Neural crest cell (in vitro differentiated cells): ENCODE measurements at places on chromosomes 12 and 14. TPM values are rescaled to one million over a fixed set of nuclear protein-coding genes. Genes with fewer than 3 reads are reported as not detected.

MMP17 gene
- 90.9 and 94.8 TPM in 2 replicates for total RNA-seq

CLEC1A gene
- not detected in 2 replicates for total RNA-seq

KRT2 gene
- not detected in 2 replicates for total RNA-seq

APOF gene
- total RNA-seq = not detected in 2 replicates

LRIG3 gene
- total RNA-seq = 24.5 and 27.7 TPM in 2 replicates

- H3K27ac ChIP-seq = peak overlapping the region; percentile 74
- no peak overlapping the region for H3K4me3 ChIP-seq
- H3K4me1 ChIP-seq = peaks cover 32% of the 10 kb centered on the region
- no peak for DNase-seq
Observed at GRCh38 chr12:49279706-49280159, 14.9 kb downstream of the TUBA1C start.

GRCh38 chr12:51977320-51977753 lies 25.8 kb downstream of the ACVR1B start:
- no peak overlapping the region for H3K27ac ChIP-seq
- H3K4me3 ChIP-seq = no peak overlapping the region
- peaks cover 26% of the 10 kb centered on the region for H3K4me1 ChIP-seq
- no peak for DNase-seq
- no peaks in the 10 kb centered on the region for H3K27me3 ChIP-seq

GRCh38 chr12:12899530-12900380 lies 8.4 kb downstream of the GPRC5A start:
- H3K27ac ChIP-seq = no peak overlapping the region
- no peaks in the 10 kb centered on the region for H3K36me3 ChIP-seq
- no peak for DNase-seq
- H3K4me3 ChIP-seq = no peak overlapping the region
- no peaks in the 10 kb centered on the region for H3K4me1 ChIP-seq
- peaks cover 22% of the 10 kb centered on the region for H3K27me3 ChIP-seq

GRCh38 chr12:57993030-57993429 lies 51.7 kb downstream of the ATP23 start:
- no peak overlapping the region for H3K27ac ChIP-seq
- no peaks in the 10 kb centered on the region for H3K4me1 ChIP-seq
- H3K27me3 ChIP-seq = no peaks in the 10 kb centered on the region
- H3K4me3 ChIP-seq = no peak overlapping the region
- no peak for DNase-seq

DNA sequence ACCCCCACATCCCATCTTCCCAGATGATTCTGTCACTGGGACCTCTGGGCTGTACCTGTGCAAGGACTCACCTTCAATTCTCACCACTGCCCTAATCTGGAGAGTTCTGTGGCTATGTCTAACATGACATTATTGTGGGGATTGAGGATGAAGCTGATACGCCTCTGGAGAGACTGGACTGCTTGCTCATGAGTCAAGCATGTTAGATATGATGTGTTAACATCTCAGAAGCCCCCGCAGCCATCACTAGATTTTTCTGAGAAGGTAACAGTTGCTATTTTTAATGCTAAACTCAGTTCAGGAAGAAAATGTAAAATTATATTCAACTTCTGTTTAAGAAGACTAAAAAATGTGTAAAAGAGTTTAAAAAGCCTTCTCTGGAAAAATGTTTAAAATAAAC lies 25.7 kb downstream of the JKAMP start:
- no peaks in the 10 kb centered on the region for H3K27me3 ChIP-seq
- H3K4me3 ChIP-seq = no peak overlapping the region
- peaks cover 20% of the 10 kb centered on the region for H3K4me1 ChIP-seq
- DNase-seq = no peak
- no peak overlapping the region for H3K27ac ChIP-seq
- H3K36me3 ChIP-seq = peaks cover 2% of the 10 kb centered on the region

DNA sequence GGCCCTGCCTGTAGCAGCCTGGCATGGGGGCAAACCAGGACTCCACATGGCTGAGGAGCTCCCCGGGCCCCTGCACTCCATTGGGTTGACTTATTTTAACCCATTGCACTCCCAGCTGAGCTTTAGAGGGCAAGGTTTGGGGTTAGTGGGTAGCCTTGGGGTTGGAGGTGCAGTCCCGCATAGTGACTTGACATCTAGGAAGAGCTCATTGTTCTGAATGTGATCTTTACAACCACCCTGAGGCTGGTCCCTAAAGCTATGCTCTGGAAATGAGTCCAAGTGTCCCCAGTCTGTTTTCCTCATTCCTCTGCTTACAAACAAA lies 36.4 kb downstream of the NFKBIA start:
- no peak overlapping the region for H3K4me3 ChIP-seq
- H3K36me3 ChIP-seq = no peaks in the 10 kb centered on the region
- no peak for DNase-seq
- H3K27me3 ChIP-seq = no peaks in the 10 kb centered on the region
- H3K27ac ChIP-seq = no peak overlapping the region

GRCh38 chr14:91889477-91890211 lies 22.3 kb upstream of the TC2N start:
- H3K36me3 ChIP-seq = no peaks in the 10 kb centered on the region
- H3K27me3 ChIP-seq = no peaks in the 10 kb centered on the region
- DNase-seq = no peak
- peaks cover 4% of the 10 kb centered on the region for H3K4me1 ChIP-seq
- H3K27ac ChIP-seq = no peak overlapping the region
- H3K4me3 ChIP-seq = no peak overlapping the region

DNA sequence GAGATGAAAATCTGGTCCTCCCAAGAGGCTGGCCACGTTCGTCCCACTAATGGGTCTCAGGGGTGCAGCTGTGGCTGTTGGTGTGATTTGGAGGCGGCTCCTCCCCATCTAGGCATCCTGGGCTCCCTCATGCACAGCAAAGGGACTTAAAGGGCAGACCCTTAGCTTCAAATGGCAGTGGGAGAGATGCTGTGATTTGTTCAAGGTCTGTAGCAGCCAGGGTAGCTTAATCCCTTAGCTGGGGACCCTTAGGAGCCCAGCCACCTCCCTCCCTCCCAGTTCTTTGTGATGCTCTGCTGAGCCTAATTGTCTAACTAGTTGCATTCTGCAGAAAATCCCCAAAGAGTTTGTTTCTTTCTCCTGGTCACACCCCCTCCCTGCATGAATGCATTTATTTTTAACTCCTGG lies 18.3 kb downstream of the DYRK4 start:
- no peak for DNase-seq
- H3K4me1 ChIP-seq = peaks cover 22% of the 10 kb centered on the region
- H3K27ac ChIP-seq = no peak overlapping the region
- H3K27me3 ChIP-seq = no peaks in the 10 kb centered on the region
- H3K4me3 ChIP-seq = no peak overlapping the region
- no peaks in the 10 kb centered on the region for H3K36me3 ChIP-seq

GRCh38 chr14:75673345-75674035 lies 12.4 kb downstream of the TTLL5 start:
- H3K27me3 ChIP-seq = no peaks in the 10 kb centered on the region
- peak overlapping the region; percentile 15 for H3K27ac ChIP-seq
- peaks cover 4% of the 10 kb centered on the region for H3K4me1 ChIP-seq
- no peak for DNase-seq

DNA sequence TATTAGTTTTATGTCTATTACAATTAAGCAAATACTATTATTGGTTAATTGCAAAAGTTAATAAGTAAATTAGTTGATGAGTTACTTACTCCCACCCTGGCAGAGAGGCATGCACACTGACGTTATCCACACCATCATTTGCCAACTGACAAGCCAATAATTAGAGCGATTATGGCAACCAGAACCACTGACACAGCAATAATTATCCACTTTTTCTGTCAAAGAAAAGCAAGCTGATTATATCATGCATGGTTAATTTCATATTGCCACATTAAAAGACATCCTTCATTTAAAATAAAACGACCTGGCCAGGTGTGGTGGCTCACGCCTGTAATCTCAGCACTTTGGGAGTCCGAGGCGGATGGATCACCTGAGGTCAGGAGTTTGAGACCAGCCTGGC lies 43.1 kb downstream of the STX2 start:
- DNase-seq = no peak
- no peak overlapping the region for H3K27ac ChIP-seq
- H3K36me3 ChIP-seq = peaks cover 5% of the 10 kb centered on the region
- H3K4me3 ChIP-seq = no peak overlapping the region
- H3K4me1 ChIP-seq = peaks cover 10% of the 10 kb centered on the region
- H3K27me3 ChIP-seq = no peaks in the 10 kb centered on the region

DNA sequence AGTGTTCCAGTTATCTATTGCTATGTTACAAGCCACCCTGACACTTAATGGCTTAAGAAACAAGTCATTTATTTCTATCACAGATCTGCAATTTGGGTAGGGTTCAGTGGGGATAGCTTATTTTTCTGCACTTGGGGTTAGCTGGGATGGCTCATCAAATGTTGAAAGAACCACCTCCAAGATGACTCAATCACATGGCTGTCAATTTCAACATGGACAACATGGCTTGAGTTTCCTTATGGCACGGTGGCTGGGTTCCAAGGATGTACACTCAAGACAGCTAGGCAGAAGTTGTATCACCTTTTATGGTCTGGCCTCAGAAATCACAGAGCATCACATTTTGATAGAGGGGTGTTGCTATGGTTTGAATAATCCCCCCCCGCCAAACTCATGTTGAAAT lies 24.5 kb upstream of the IGF1 start:
- DNase-seq = no peak
- H3K4me3 ChIP-seq = no peak overlapping the region
- H3K4me1 ChIP-seq = no peaks in the 10 kb centered on the region
- H3K27ac ChIP-seq = no peak overlapping the region
- peaks cover 3% of the 10 kb centered on the region for H3K36me3 ChIP-seq

GRCh38 chr12:4892418-4892817 lies 17.3 kb upstream of the KCNA1 start:
- H3K27me3 ChIP-seq = peaks cover 88% of the 10 kb centered on the region
- DNase-seq = no peak
- H3K4me1 ChIP-seq = no peaks in the 10 kb centered on the region
- no peak overlapping the region for H3K4me3 ChIP-seq
- H3K36me3 ChIP-seq = no peaks in the 10 kb centered on the region

DNA sequence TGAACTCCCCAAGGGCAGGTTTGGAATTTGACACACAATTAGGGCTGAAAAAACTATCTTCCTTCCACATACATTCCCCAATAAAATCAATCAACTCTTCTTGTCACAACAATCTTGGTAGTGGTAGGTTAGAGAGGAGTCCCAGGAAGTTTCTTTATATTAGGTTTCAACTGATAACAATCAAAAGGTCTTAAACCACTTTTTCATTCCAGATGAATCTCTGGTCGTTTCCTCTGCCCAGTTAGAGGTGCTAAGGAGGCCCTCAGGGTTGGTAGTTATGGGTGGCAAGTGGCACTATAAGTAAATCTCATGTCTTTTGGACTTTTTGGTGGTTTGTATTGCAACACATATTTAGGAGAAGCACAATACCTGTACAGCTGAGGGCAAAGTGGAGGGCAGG lies 1.7 kb upstream of the SLC38A2 start:
- peaks cover 18% of the 10 kb centered on the region for H3K36me3 ChIP-seq
- DNase-seq = no peak
- peaks cover 30% of the 10 kb centered on the region for H3K27me3 ChIP-seq
- no peak overlapping the region for H3K27ac ChIP-seq
- H3K4me1 ChIP-seq = peaks cover 33% of the 10 kb centered on the region

DNA sequence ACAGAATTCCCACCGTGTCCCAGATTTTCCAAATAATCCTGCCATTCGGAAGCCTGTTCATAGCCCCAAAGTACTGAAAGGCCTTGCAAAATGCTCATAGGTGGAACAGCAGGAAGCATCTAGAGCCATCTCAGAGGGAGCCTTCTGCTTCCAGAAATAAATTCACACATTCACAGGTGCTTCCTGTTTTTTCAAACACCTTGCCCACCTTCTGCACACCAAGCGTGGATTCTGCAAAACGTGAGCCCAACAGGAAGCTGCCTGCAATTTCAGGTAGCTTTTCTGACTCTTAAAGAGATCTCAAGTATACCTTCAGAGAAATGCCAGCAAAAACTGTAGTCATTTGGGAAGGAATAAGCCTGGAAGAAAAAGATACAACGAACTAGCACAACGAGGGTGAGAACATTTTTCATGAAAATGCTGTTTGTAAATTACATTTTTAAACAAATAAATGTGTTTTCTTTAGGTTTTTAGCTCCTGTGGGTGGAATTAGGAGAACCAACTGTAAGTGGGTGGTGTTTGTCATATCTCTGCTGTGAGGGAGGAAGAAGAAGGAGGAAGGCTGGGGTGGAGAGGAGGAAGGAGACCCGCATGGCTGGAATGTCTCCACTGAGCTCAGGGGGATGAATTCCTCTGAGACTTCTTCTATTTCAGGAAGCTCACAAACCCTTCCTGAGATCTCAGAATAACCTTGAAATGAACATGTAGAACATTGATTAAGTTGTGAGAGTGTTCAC lies at the start of gene IFNG-AS1:
Gene IFNG-AS1 (plus strand): TSS at position 264 of the 737 bp plus-strand sequence.
- no peak for DNase-seq
- no peak within 1 kb of the TSS for H3K4me3 ChIP-seq
- no peaks in the 10 kb centered on the region for H3K4me1 ChIP-seq
- H3K36me3 ChIP-seq = no peaks in the 10 kb centered on the region
- H3K27ac ChIP-seq = no peak within 1 kb of the TSS

- H3K4me1 ChIP-seq = no peaks in the 10 kb centered on the region
- H3K36me3 ChIP-seq = no peaks in the 10 kb centered on the region
- H3K4me3 ChIP-seq = no peak overlapping the region
Observed at GRCh38 chr14:39247256-39247655, 13.5 kb downstream of the MIA2 start.

DNA sequence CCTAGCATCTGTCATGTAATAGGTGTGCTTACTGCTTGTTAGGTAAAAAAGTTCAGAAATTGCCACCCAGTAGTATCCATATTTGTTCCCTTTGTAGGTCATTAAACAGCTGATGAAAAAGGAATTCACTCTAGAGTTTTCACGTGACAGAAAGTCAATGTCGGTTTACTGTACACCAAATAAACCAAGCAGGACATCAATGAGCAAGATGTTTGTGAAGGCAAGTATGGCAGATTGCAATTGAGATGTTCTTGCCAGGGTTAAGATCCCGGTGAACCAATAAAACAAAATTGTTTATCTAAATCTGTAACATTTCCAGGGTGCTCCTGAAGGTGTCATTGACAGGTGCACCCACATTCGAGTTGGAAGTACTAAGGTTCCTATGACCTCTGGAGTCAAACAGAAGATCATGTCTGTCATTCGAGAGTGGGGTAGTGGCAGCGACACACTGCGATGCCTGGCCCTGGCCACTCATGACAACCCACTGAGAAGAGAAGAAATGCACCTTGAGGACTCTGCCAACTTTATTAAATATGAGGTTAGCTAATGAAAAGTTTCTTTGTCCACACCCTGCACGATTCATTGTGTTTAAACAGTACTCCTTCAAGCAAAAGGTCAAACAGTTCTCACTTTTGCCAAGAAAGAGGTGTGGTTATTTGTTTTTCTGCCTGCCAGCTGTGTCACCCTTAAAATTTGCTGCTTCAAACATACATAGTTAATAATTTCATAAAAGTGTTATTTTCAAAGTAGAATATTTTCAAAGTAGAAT lies 58.3 kb downstream of the ATP2A2 start:
- H3K4me1 ChIP-seq = no peaks in the 10 kb centered on the region
- no peak for DNase-seq
- no peaks in the 10 kb centered on the region for H3K27me3 ChIP-seq
- no peak overlapping the region for H3K4me3 ChIP-seq
